ENCODE measurements at places on chromosomes 5 and 9.

DNA sequence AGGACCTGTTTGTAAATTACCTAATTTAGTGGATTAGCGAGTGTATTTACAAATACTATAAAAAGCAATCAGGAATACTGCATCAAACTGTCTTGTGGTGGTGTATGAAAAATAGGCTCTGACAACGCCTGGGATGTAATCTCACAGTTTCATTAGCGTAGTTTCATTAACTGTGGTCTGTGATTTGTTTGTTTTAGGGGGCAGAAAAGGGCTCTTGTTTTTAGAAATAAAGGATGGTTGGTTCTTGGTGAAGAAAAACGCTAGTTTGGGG, 1.4 kb downstream of the SLC44A1 start:
- DNase-seq, result no peak

GRCh38 chr5:154081246-154081645, 42.5 kb downstream of the MFAP3 start:
- no peak for DNase-seq

GRCh38 chr5:140303966-140304365, 1.1 kb upstream of the PFDN1 start:
- DNase-seq, result no peak

GRCh38 chr5:75275147-75275546, 38.5 kb upstream of the ANKRD31 start:
- no peak for DNase-seq

- DNase-seq, result no peak
These were observed 38.7 kb downstream of the UBQLN1 start for GRCh38 chr9:83669067-83669466.

DNA sequence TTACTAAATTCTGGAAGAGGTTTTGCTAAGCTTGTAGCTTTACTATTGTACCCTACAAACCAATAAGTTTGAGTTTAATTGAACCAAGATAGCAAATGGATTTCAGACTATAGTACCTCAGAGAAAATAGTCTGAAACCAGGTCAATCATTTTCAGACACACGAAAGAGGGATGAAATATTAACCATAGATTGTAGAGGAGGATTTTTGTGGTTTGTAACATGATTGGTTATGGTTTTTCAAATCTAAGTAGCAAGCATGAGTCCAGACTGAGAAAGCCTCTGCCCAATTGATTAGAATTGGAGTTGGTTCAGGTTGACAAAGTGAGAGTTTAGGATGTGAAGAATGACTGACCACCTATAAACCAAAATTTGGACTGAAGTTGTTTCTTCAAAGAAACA, 562.7 kb upstream of the DMAC1 start:
- DNase-seq, result no peak

DNA sequence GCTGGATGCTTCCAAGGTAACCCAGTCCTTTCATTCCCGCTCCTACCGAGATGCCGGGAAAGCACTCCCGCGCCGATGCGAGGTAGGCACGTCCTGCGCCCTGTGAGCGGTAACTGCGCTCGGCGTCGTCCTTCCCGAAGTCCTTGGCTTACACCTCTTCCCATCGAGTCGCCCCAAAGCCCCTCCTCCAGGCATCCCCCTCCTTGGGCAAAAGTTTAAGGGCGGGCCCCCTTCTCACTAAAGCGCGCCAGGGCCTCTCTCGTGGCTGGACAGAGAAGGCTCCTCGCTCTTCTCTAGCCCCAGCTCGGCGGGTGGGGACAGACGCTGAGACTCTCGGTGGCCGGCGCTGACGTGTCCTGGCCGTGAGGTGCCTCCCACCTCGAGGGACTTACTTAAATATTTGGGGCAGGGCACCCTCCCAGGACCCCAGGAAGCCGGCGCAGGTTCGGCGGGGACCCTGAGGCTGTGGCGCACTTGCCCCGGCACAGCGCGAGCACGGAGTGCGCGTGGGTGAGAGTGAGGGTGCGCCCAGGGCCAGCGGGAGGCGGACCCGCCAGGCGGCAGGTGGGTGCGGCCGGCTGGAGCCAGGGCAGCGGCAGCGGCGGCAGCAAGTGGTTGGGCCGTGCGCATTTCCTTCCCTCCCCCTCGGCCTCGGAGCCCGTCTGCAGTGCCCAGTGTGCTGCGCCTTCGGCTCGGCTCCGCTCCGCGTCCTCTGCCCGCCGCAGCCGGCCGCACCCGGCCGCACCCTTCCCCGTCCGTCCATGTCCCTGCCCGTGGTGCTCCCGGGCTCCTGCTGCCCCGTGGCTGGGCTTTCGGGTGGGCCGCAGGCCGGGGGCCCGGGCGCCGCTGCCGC, at the start of gene ENTREP1:
Gene ENTREP1 (plus strand): TSS at position 667 of the 853 bp plus-strand sequence. CDS start 95 bp downstream, at position 762.
- DNase-seq, result no peak

DNA sequence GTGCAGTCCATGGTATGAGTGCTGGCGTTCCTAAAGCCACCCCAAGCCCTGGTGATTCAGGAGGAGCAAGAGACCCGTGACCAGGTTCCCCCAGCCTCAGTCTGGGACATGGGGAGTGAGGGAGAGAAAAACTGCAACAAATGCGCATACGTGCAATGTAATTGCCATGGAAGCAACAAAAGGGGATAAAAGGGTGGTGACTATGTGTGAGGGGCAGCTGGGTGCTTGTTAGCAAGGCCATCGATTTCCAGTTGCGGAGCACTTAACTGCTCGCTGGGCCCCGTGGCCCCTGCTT, 709 bp upstream of the SH3PXD2B start:
- no peak for DNase-seq

GRCh38 chr5:131357739-131358561, 94.1 kb downstream of the CDC42SE2 start:
- no peak for DNase-seq

DNA sequence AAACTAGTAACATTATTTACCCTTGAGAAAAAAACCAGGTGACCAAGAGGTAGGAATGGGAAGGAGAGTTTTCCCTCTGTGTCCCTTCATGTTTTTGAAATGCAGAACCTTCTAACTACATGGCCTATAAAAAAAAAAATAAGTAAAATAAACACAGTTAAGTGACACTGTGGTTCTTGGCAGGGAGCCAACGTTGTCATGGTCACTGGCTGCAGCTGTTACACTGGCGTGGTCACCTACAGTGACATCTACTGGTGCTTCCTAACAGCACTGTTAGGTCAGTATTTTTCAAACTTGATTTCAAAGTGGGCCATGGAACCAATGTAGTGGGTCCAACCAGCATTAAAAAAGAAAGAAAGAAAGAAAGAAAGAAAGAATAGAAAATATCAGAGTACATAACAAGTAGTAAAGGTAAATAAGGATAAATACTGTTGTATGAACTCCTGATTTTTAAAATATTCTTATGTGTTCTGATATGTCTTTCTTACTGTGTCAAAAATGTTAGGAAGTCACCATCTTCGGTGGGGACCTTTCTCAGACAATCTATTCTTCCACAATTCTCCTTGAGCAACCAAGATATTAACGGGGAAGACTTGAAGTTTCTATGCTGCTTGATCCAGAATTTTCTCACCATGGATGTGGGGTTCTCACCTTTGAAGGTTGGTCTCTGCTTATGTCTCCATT, 59.1 kb upstream of the PJA2 start:
- peak; percentile 86 for DNase-seq

DNA sequence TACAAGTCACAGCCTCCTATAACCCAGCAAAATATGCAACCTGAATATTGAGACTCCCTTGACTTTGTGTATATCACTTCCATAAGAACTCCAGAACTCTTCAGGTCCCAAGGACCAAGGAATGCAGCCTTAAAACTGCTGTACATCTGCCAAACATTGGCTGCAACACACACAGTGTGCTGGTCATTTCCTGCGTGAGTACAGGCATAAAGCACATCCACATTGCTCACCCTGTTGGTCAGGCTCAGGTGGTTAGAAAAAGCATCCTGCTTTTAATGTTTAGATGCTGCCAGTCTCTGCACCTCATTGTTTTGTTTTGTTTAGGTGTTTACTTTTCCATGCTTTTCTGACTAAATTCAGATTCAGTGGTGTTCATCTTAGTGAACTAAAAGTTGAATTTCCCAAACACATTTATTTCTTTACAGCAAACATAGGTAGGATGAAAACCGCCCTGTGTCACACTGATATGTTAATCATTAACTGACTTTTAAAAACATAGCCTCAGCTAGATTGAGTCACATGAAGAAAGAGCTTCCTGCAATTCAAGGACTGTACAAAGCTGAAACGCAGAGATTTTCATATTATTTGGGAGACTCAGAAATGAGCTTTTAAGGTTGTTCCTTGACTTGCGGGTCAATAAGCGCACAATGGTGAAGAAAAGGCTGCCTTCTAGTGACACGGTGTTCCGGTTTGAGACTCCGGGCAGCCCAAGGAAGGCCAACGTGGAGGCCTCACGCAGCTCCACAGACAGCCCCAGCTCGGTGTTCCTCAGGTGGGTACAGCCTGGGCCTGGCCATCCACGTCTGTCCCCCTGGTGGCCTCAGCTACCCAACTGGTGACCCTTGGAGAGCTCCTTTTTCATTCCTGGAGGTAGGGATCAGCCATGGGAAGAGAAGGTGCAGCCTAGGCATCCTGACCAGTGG, 52.2 kb upstream of the GRAMD2B start:
- no peak for DNase-seq

GRCh38 chr5:107168848-107169752, 501.6 kb downstream of the EFNA5 start:
- no peak for DNase-seq

DNA sequence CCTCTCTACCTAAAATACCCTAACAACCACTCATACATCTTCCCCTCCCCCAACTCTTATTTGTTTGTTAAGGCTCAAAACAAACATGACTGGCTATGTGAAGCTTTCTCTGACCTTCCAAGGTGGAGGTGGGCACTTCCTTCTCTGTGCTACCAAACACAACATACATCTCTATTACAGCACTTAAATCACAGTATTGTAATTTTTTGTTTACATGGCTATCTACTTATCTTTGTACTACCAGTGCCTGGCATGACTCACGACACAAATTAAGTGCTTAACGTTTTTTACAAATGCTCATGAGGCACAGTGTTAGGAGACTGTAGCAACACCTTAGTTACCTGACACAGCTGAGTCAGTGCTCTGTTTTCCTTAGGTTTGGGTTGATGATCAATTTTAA, 18.6 kb downstream of the HOMER1 start:
- no peak for DNase-seq

DNA sequence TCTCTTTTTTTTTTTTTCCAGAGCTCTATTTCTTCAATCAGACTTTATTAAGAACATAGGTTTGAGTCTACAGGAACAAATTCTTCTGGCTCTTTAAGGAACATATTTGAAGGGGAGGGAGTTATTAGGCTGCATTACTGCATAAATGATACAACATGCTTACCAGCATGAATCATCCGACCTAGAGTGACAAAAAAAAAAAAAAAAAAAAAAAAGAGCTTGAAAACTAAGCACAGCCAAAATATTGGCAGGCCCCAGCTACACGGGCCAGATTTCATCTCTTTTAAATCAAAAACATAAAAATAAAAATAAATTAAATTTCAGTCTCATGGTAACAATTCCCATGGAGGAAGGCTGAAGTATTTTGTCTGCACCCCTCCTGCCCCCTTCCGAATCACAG, 26.3 kb downstream of the MSX2 start:
- peak; percentile 58 for DNase-seq

GRCh38 chr9:16043756-16044578, 491.1 kb downstream of the CCDC171 start:
- no peak for DNase-seq

- no peak for DNase-seq
These were observed 74.7 kb upstream of the DAPK1 start for GRCh38 chr9:87422999-87423398.

DNA sequence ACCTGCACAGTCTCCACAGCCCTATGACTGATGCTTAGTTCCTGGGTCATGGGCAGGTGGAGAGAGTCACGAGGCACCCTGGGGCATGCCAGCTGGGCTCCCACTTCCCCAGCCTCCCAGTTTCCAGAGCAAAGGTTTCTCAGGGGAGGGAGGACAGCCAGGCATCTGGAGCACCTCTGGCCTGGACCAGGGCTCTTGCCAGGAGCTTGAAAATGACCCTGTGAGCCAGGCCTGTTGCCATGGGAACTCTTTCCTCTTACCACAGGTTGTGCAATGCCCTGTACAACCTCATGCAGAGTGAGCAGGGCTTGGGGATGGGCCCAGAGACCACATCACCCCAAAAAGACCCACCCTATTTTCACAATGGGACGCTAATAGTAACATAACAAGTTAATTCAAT, 113.1 kb downstream of the PSD2 start:
- no peak for DNase-seq

DNA sequence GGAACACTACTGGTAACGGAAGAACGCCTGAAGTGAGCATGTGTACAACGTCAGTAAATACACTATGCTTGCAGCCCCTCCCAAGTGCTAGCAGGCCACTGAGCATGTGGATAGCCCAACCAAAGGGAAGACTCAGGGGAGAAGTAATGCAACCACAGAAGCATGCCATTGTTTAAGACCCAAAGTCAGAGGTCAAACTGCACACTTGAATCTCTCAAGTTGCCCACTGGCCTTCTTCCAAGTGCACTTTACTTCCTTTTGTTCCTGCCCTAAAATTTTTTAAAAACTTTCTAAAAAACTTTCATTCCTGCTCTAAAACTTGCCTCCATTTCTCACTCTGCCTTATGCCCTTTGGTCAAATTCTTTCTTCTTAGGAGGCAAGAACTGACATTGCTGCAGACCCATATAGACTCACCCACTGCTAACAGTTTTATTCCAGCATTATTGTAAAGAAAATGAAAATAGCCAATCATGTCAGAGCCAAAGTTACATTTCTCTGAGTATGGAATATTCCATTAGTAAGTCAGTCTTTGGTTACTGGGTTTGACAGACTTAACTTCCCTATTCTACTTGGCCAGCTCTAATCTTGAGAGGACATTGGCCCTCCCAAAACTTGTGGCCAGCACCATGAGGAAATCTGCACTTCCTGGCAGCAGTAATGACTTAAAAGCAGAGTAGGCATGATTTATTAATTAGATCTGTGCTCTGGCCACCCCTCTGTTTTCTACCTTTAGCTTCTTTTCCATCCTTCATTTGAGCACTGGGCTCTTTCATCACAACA, 76.9 kb downstream of the TSSK1B start:
- no peak for DNase-seq

DNA sequence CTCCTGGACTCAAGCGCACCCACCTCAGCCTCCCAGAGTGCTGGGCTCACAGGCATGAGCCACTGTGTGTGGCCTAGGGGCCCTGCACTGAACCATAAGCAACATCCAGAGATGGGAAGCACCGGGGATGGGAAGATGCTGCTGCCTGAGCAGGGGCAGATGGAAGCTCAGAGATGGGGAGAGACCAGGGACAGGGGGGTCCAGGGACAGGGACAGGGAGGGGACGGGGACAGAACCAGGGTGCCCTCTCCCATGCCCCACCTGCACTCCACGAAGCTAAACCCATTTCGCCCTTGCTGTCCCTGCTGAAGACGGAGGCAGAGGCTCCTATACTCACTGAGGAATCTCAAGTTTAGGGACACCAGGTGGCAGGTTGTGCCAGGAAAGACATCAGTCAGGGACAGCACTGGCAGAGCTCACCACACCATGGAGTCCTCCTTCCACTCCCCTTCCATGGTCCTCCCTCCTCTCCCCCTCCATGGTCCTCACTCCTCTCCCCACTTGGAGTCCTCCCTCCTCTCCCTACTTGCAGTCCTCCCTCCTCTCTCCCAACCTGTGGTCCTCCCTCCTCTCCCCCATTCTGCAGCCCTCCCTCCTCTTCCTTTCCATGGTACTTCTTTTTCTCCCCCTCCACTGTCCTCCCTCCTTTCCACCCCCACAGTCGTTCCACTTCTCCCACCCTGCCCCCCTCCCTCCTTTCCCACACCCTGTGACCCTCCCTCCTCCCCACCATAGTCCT, 45.5 kb upstream of the LRRC14B start:
- DNase-seq, result no peak

GRCh38 chr9:86096386-86096785, 3.0 kb downstream of the GOLM1 start:
- DNase-seq, result no peak

GRCh38 chr5:134398609-134399155, 13.0 kb downstream of the CDKN2AIPNL start:
- DNase-seq, result no peak

GRCh38 chr5:68848091-68848490, 245.7 kb upstream of the SLC30A5 start:
- DNase-seq, result no peak

Measured in urothelium cell line (cell line).